Hematopoietic multipotent progenitor cell (in vitro differentiated cells): ENCODE measurements at places on chromosomes 11 and 22. TPM values are rescaled to one million over a fixed set of nuclear protein-coding genes. Genes with fewer than 3 reads are reported as not detected.

The IL18BP gene
- 2.2 TPM for total RNA-seq

The ZNF280A gene
- not detected for total RNA-seq

- no peak for DNase-seq
Observed at GRCh38 chr11:7871056-7871455, 60.0 kb downstream of the OR10A6 start.

GRCh38 chr11:65355776-65356393, 1.3 kb downstream of the TIGD3 start:
- no peak for DNase-seq

DNA sequence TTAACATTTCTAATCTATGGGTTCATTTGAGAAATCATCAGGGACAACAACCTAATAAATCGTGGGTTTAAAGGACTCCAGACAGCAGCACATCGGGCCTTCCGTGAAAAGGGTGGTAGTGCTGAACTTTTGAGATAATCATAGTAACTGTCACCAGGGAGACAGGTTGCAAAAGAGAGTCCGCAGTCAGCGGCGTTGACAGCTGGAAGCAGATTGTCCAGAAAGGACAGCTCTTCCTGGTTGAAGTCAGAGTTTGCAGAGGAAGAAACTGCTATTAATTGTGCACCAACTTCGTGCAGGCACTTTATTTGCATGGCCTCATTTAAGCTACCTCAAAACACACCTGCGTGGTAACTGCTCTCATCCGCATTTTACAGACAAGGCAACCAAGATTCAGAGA, 20.5 kb upstream of the ISX start:
- DNase-seq = no peak

DNA sequence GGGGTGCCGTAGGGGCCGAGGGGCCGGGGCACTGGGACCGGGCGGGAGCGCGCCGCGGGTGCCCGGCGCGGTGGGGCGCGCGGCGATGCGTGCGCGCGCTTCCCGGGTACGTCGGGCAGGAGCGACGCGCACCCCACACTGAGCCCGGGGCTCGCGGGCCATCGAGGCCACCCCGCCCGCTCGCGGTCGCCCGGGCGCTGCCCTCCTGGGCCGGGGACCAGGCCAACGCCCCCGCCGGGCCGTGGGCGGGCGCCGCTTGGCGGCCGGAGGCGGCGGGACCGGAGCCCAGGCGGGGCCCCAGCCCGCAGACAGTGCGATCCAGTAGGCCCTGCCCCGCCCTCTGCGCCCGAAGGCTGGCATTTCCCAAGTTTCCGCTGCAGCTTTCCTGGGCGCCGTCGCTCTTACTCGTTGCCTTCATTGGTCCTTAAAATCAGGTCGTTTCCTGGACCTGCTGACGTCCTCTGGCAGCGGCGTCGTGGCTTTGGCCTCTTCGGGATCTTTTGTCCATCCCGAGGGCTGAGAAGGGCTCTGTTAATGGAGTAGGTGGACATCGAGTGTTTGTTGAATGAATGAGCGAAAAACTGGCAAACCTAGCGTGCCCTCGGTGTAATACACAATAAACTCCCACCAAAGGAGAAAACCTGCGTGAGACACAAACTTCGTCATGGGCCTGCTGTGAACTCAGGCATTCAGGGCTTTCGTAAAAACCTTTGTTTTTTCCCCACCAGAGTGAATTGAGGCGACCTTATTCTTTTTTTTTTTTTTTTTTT, 638 bp downstream of the PARVA start:
- DNase-seq = no peak

GRCh38 chr22:44309137-44309536, 3.6 kb downstream of the SHISAL1 start:
- DNase-seq = peak; percentile 21

DNA sequence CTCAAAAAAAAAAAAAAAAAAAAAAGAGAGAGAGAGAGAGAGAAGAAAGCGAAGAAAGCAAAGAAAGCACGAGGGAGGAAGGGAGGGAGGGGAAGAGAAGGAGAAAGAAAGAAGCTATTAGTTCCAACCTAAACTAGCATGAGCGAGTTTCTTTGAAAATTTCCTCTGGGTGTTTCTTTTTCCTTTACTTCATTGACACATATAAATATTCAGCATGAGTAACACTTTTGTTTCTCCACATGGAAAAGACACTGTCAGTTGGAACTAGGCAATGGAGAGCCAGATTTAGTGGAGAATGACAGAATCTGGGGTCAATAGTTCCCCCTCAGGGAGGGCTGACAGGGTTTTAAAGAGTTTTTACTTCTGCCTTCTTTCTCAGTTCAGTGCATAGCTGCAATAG, 257.4 kb downstream of the DDX10 start:
- DNase-seq = no peak

DNA sequence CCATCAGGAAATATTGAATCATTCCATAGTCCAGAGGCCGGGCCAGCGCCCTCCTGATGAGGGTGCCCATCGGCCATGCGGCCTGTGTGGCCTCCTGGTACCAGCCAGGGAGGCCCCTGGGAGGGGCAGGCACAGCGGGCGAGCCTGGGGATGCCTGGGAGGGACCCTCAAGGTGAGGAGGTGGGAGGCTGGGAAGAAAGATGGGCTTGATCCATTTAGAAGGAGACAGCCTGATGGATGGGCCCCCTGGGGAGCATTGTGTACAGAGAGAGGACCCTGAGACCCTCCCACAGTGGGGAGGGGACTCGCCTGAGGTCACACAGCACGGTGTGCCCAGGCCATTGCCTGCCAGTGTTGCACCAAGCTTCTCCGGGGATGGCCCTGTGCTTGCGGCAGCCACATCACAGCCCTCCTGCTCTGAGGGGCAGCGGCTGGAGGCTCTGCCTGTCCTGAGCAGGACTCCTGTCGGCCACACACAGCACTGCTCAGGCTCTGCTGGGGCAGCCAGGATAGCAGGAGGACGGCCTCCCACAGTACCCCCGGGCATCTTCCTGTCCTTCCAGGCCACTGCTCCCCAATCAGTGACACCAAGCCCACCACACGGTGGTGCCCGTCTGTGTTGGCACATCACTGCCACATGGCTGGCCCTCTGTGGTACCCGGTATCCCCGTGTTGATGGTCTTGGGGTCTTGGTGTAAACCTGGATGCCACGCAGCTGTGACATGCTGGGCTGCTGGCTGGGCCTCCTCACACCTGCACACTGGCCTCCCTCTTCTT, 290.0 kb downstream of the TBC1D22A start:
- no peak for DNase-seq

The CD3E gene
- 0.54 TPM for total RNA-seq

DNA sequence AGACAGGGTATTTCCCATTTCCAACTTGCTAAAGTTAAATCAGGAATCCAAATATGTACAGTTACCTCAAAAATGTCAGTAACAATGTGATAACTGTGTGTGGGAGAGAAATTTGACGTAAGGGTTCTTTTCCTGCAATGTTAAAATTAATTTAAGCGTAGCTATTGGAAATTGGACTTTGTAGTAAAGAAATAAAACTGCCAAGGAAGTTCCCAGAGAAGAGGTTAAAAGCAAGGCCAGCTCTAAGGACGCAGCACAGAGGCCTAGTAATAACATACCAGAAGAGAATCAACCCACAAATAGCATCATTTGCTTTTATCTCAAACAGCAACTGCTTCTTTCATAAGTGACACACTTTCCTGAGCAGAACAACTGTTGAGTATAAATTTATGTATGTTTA, 36.8 kb upstream of the GRIA4 start:
- DNase-seq = no peak

DNA sequence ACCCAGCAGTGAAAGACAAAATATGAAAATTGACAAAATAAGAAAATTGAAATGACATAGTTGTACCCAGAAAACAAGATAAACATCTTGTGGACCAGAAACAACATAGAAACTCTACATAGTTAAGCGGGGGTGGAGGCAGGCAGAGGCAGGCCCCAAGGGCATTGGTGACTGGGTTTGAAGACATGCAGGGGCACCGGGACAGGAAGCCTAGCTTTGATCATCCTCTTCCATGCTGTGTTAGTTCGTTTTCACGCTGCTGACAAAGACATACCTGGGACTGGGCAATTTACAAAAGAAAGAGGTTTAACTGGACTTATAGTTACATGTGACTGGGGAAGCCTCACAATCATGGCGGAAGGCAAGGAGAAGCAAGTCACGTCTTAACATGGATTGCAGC, 33.5 kb upstream of the CRTAM start:
- DNase-seq = no peak

GRCh38 chr22:28443526-28443876, 236.1 kb downstream of the TTC28 start:
- peak; percentile 48 for DNase-seq

DNA sequence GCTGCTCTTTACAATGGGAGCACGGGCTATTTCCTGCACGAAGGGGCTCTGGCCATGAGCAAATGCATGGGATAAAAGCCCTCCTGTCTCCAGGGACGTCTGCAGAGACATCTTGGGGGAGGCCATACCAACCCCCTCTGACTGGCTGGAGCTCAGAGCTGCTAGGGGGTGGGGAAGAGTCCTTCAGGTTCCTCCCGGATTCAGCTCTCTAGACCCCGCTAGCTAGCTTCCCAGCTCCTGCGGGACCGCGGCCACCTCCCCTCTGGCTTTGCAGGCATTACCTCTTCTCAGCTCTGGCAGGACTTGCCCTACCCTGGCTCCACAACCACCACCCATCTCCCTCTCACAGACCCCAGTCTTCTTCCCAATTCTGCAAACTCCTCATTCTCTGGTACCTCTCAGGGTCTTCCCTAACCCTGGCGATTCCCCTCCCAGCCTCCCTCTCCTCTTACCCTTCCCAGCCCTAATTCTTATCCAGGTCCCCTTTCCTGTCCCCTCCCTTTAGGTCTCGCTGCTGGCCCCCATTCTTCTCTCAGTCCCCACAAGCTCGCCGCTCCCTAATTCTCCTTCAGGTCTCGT, 802 bp downstream of the SYT13 start:
- DNase-seq = no peak

- no peak for DNase-seq
Observed at GRCh38 chr11:121626980-121627379, 174.2 kb upstream of the SORL1-AS1 start.

DNA sequence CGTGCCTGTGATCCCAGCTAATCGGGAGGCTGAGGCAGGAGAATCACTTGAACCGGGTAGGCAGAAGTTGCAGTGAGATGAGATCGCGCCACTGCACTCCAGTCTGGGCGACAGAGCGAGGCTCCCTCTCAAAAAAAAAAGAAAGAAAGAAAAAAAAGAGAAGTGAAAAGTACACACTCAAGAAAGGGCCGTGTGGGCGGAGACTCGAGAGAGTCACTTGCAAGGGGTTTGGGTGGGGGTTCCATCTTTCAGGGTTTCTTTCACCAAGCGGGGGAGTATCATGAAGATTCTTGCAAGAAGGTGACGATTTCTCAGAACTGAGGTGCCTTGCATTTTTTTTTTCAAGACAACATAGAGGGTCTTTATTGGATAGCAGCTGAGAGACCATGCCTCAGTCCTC, 4.0 kb upstream of the IFITM5 start:
- no peak for DNase-seq

- no peak for DNase-seq
Observed at GRCh38 chr11:109046284-109046992, 375.6 kb upstream of the C11orf87 start.

GRCh38 chr11:76801736-76802135, 18.6 kb downstream of the TSKU start:
- no peak for DNase-seq

DNA sequence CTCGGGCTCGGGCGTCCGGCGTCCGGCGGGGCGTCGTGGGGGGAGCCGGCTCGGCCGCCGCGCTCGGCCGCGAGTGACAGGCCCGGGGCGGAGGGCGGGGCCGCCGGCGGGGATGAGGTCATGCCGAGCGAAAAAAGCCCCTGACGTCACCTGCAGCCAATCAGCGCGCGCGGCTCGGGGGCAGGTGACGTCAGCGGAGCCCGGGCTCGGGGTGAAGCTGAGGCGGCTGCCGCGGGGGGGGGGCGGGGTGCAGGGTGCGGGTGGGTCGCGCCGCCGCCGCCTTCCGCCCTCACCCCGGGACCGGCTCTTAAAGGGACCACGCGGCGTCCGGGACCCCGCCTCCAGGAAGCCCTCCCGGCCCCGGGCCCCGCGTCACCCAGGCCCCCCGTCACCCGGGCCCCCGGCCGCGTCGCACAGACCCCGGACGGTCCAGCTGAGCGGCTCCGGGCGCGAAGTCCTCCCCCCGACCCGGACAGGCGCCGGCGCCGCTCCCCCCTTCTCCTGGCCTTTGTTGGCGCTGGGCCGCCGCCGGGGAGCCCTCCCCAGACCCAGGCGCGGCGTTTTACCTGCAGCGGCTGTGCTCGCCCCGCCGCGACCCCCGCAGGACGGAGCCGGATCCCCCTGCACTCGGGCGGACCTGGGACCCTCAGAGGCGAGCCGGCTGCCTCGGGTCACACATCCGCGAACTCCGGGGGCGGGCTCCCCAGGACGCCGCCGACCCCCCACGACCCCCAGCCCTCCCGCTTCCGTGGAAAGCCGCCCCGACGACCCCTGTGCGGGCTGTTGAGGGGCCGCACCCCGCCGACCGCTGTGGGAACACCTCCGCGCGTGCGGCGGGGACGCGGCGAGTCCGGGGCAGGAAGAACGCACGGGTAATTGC, at the start of gene DUSP8:
TSS of gene DUSP8 (minus strand) at position 75 of the 880 bp plus-strand sequence. CDS start 6,445 bp downstream, outside the sequence.
- peak; percentile 91 for DNase-seq

DNA sequence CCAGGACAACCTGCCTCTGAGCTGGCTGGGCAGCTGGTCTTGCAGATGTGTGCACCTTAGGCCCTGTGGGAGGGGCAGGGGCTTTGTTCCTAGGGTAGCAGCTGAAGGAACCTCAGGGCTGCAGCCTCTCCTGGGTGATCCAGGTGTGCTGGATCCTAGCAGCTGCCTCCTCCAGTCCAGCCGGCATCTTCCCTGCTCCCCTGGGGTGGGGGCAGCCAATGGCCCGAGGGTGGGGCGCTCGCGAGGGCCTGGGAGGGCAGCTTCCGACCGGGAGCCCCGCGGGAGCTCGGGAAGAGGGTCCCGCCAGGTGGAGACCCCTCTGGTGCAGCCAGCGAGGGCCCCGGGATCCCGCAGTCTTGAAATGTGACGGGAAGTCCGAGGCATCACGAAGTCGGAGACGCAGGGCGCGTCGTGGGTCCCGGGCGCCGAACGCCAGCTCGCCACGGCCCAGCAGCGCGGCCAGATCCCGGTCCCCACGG, 1.7 kb downstream of the IFITM1 start:
- DNase-seq = no peak

The CTR9 gene
- total RNA-seq = 13.5 TPM

DNA sequence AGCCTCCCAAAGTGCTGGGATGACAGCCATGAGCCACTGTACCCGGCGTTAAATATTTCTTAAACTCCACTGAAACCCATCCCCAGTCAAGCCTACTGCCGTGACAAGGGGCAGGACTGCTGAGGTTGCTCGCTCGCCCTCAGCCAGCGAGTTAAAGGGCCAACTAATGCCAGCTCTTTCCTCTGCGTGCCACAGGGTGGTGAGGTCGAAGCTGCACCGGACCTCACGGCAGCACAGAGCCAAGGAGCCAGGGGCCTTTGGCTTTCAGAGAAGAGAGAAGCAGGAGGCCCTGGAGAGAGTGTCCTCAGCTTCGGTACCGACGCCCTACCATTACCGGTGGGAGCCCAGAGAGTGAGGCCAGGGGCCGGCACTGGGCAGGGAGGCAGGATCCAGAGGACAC, 12.8 kb downstream of the ARFGAP2 start:
- DNase-seq = no peak
